H1 (cell line): ENCODE measurements at places on chromosomes 11 and 22. TPM values are rescaled to one million over a fixed set of nuclear protein-coding genes. Genes with fewer than 3 reads are reported as not detected.

DNA sequence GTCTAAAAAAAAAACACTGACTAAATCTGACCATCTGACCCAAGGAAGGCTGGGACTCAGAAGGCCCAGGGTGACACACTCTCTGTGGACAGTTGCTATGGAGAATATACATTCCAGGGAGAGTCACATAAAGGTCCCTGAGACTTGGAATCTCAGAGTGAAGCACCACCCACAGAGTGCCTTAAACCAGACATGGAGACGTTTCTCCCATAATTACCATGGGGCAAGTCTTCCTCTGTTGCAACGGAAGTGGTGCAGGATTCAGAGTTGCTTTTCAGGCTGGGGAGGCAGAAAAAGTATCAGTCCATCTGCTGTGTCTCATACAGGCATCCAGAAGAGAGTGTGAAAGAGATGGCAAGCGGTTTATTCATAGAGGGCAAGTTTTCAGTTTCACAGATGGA lies 58.7 kb upstream of the SLN start:
- DNase-seq, result no peak

The SLC6A5 gene
- not detected in 2 replicates for polyA plus RNA-seq

The ESAM gene
- 0.09 and 0.19 TPM in 2 replicates for polyA plus RNA-seq

The ZP1 gene
- polyA plus RNA-seq, result 0.16 TPM in 1 of 2 replicates, not detected in the other

The SLCO2B1 gene
- 0.03 and 0.14 TPM in 2 replicates for polyA plus RNA-seq

DNA sequence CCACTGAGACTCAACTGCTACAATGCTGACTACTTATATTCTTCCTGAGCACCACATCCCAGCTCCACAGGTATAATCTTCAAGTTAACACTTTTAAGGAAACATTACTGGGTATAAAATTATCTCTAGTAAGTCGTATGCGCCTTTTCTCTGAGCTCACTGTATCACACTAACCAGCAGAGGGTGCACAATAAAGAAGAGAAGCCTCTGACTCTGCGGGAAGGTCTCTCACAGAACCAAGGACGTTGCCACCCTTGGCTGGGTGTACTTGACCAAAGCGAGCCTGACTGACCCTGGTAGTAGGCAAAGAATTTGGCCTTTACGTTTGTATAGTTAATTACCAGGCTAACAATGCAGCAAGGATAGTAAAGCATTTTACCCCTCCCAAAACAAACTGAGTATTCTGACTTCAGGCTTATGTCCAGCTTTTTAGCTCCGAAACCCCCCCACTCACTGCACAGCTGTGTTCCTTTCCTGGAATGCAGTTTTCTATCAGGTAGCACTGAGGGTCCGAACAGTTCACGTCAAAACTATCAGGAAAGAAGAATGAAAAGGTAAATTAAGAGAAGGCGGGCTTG lies at the start of gene BTBD18:
Gene BTBD18 (minus strand): TSS at position 144 of the 578 bp plus-strand sequence. CDS start 631 bp downstream, outside the sequence.
- no peak for DNase-seq

The MS4A15 gene
- polyA plus RNA-seq, result 0.15 and 0.41 TPM in 2 replicates

DNA sequence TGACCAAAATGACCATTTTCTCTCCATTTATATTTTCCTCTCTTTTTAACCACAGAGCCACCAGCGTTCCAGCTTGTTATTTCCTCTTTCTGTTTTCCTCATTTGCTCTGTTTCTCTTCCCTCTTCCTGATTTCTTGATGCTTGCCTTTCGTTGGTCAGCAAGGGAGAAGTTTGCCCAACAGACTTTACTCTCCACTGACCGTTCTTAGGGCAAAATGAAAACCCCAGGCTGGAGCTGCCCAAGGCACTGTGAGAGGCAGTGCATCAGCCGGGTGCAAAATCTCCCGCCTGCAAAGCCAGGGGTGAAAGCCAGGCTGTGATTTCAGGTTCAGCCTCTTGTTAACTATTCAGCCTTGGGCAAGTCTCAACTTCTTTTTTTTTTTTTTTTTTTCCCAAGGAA lies 26.1 kb upstream of the APLP2 start:
- DNase-seq, result no peak

The TRIM51 gene
- polyA plus RNA-seq, result not detected in 2 replicates

The RANGAP1 gene
- 121 and 190 TPM in 2 replicates for polyA plus RNA-seq

- DNase-seq, result no peak
These were observed 175.5 kb downstream of the SNX19 start for GRCh38 chr11:130740819-130741218.

- no peak for DNase-seq
These were observed 65.1 kb upstream of the RRAS2 start for GRCh38 chr11:14424096-14424495.

DNA sequence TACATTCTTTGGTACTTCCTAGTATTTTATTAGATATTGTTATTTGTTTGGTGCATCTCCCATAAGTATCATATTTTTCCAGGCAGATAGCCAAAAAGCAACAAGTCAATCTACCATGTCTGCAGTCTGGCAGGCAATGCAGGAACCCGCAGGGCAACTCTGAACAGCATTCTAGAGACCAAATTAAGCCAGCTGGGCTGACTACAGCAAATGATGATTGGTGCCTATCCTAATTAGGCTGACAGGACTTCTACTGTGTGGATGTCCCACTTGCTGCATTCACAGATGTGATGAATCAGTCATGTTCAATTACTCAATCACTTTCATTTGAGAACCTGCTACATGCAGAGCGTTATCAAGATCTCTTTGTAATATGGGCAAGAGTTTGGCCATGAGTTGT lies 40.3 kb upstream of the AMOTL1 start:
- DNase-seq, result no peak

The EHF gene
- not detected in 2 replicates for polyA plus RNA-seq

DNA sequence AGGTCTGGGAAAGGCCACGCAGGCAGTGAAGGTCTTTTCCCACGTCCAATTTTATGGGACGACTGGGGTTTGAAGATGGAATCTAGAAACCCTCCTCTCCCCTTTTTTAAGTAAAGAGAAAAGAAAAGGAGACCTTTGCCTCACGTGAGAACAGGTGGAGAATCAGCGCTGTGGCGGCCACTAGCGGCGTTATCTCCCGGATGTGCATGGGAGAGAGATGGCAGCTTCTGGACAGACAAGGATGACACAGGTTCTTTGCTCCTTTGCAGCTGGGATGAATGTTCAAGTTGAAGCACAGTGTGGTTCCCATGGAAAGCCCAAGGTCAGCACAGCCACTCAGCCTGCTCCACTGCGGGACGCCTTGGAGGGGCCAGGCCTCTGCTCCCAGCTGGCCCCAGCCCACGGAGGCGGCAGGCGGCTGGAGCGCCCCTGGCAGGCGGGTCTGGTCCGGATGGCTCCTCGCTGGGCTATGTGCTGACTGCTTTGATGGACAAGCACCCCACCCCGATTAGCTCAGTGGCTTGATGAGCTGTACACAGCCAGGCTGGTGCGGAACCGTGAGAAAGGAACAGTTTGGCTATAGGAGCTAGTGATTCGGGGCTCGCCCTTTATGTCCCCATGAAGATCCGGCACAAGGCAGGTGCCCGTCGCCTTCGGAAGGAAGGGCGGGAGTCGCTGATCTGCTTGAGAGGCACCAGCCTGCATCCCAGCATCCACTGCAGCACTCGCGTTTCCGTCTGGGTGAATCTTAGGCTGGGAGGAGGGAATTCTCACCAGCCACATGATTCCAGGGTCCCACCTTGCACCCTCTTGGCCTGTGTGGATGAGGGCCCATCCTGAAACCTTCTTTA lies 14.5 kb upstream of the BID start:
- DNase-seq, result no peak

The MCHR1 gene
- 4.6 and 7.6 TPM in 2 replicates for polyA plus RNA-seq
